ENCODE measurements at places on chromosomes 11 and 22.

- no peak overlapping the region for H3K27ac ChIP-seq
- H3K4me3 ChIP-seq = no peak overlapping the region
- no peaks in the 10 kb centered on the region for H3K4me1 ChIP-seq
Observed at GRCh38 chr11:15750535-15751308, 605.6 kb downstream of the SOX6 start.

DNA sequence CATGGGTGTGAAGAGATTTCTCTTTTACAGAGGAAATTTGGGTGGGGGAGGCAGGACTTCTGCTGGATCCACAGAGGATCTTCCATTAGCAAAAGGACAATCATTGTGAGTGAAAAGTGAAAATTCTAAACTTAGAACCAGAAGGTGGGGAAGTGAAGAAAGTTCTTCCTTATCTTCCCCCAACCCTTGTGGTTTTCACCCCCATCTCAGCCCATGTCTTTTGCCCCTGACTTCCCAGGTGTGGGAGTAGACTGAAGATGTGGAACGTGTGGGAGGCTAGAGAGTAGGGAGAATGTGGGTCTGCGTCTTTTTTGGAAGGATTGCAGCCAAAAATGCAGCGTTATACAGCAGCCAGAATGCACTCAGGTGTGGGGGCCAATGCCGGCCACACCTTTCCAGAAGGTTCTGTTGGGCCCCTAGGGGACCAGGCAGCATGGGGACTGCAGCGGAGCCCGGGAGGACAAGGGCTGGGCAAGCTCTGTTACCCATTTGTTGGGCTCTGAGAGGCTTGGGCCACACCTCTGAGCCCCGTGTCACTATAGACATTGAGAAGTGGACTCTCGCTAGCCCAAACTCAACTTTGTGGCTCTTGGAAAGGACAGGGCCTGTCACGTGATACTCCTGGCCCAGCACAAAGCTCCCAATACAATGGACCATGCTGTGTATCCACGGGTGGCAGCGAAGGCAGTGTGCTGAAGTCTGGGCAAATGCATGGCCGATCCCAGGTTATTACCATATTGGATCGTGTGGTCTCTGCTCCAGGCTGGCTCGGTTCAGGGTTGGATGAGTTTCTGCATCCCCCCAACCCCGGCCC, 32.8 kb upstream of the LINC01488 start:
- H3K4me1 ChIP-seq = peaks cover 10% of the 10 kb centered on the region
- H3K27me3 ChIP-seq = peaks cover 31% of the 10 kb centered on the region
- DNase-seq = no peak
- no peak overlapping the region for H3K4me3 ChIP-seq

GRCh38 chr11:76857781-76858410, 2.8 kb upstream of the ACER3 start:
- peaks cover 17% of the 10 kb centered on the region for H3K4me1 ChIP-seq
- no peak overlapping the region for H3K4me3 ChIP-seq
- H3K27ac ChIP-seq = no peak overlapping the region
- no peaks in the 10 kb centered on the region for H3K27me3 ChIP-seq
- DNase-seq = no peak

- H3K27me3 ChIP-seq = peaks cover 12% of the 10 kb centered on the region
- no peak overlapping the region for H3K27ac ChIP-seq
- H3K4me1 ChIP-seq = no peaks in the 10 kb centered on the region
- H3K36me3 ChIP-seq = no peaks in the 10 kb centered on the region
- DNase-seq = no peak
Observed at GRCh38 chr11:120785576-120785975, 238.3 kb upstream of the TBCEL start.

DNA sequence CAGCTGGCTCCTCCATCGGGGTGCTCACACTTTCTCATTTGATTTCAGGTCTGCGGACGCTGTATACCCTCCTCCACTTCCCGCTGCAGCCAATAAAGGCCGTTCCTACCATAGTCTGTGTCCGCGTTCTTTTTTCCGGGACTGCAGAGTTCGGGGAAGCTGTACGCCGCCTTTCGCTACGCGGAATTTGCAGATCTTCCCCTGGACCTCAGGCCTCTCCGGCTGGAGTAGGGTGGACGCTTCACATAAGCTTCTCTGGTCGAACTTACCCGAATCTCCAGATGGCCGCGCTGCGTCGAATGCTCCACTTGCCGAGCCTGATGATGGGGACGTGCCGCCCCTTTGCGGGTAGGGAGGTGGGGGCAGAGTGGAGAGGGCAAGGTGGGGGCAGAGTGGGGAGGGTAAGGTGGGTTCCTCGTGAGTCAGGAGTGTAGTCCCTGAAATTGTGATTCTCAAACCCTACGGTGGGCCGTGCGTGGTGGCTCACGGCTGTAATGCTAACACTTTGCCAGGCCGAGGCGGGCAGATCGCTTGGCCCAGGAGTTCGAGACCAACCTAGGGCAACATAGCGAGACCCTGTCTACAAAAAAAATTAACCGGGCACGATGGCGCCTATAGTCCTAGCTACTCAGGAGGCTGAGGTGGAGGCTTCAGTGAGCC, 617 bp downstream of the CSKMT start:
- H3K27ac ChIP-seq = peak overlapping the region; percentile 89
- H3K27me3 ChIP-seq = no peaks in the 10 kb centered on the region
- H3K36me3 ChIP-seq = peaks cover 56% of the 10 kb centered on the region
- DNase-seq = peak; percentile 71
- peaks cover 42% of the 10 kb centered on the region for H3K4me1 ChIP-seq
- peak overlapping the region; percentile 93 for H3K4me3 ChIP-seq

GRCh38 chr22:46879083-46879482, 116.6 kb downstream of the TBC1D22A start:
- H3K36me3 ChIP-seq = peaks cover 12% of the 10 kb centered on the region
- peaks cover 10% of the 10 kb centered on the region for H3K4me1 ChIP-seq
- no peak for DNase-seq
- no peaks in the 10 kb centered on the region for H3K27me3 ChIP-seq
- H3K27ac ChIP-seq = no peak overlapping the region

DNA sequence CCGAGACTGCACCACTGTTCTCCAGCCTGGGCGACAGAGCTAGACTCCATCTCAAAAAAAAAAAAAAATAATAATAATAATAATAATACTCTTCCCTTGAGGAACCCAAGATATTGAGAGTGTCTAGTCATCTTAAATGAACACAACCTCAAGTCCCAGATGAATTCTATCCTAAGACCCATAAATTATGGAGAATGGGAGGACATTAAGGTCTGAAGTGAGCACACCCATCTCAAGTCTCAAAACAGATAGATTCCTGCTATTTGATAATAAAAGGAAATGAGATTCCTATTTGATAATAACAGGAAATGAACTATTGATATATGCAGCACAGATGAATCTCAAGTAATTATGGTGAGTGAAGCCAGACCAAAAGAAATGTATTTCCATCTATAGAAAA, 51.5 kb downstream of the MAPK1 start:
- peaks cover 17% of the 10 kb centered on the region for H3K36me3 ChIP-seq
- DNase-seq = no peak
- no peak overlapping the region for H3K4me3 ChIP-seq
- peaks cover 61% of the 10 kb centered on the region for H3K4me1 ChIP-seq
- peak overlapping the region; percentile 31 for H3K27ac ChIP-seq
- H3K27me3 ChIP-seq = no peaks in the 10 kb centered on the region

DNA sequence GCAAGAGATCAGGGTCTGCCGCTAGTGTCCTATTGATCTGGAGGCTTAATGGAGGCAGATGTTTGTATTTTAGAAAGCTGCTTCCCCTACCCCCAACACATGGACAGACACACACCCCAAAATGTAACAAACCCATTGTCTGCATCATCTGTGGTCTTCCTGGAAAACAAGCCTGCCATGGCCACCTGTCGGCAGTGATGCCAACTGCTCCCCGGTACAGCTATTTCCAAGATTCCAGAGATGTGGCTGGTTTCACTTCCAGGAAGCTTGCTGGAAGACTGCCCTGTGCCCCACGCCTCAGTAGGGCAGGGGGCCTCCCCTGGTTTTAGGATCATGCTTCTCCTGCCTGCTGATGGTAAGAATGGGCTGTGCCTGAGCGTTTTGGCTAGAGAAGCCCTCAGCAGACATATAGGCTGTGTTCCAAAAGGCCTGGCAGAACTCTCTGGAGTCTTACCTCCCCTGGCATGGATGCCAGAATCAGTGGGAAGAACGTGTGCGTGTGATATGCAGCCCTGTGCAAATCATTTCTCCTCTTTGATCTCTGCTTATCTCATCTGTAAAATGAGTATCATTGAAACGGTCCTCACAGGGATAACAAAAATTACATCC, 108.6 kb downstream of the FBXO7 start:
- no peaks in the 10 kb centered on the region for H3K36me3 ChIP-seq
- H3K27me3 ChIP-seq = no peaks in the 10 kb centered on the region
- DNase-seq = no peak
- H3K27ac ChIP-seq = no peak overlapping the region

- H3K27ac ChIP-seq = peak overlapping the region; percentile 40
- no peaks in the 10 kb centered on the region for H3K36me3 ChIP-seq
- H3K4me1 ChIP-seq = peaks cover 17% of the 10 kb centered on the region
- DNase-seq = peak; percentile 48
- H3K4me3 ChIP-seq = no peak overlapping the region
Observed at GRCh38 chr11:75383246-75383645, 16.1 kb upstream of the RPS3 start.

GRCh38 chr22:44337678-44338004, 24.9 kb upstream of the SHISAL1 start:
- H3K4me3 ChIP-seq = no peak overlapping the region
- peaks cover 4% of the 10 kb centered on the region for H3K27me3 ChIP-seq
- no peaks in the 10 kb centered on the region for H3K4me1 ChIP-seq
- H3K27ac ChIP-seq = no peak overlapping the region

- H3K27ac ChIP-seq = no peak overlapping the region
- H3K4me1 ChIP-seq = no peaks in the 10 kb centered on the region
- H3K4me3 ChIP-seq = no peak overlapping the region
- peak; percentile 82 for DNase-seq
Observed at GRCh38 chr22:22342697-22343580, 98.4 kb downstream of the VPREB1 start.

DNA sequence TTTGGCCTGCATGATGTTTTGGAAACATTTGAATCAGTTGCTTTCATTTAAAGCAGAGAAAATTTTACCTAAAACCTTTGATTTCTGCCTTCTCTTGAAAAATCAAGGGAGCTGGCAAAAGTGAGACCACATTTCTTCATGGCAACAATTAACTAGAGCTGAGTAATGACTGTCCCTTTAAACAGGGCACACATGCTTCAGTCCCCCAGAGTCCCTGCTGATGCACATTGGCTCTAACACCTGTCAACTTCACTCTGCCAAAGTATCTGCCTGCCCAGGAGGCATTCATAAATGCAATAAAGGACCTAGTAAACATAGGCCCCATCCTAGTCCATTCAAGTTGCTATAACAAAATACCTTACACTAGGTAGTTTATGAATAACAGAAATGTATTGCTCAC, 87.1 kb upstream of the LDLRAD3 start:
- H3K4me1 ChIP-seq = no peaks in the 10 kb centered on the region
- no peak overlapping the region for H3K4me3 ChIP-seq
- H3K36me3 ChIP-seq = no peaks in the 10 kb centered on the region
- DNase-seq = no peak
- H3K27ac ChIP-seq = no peak overlapping the region

DNA sequence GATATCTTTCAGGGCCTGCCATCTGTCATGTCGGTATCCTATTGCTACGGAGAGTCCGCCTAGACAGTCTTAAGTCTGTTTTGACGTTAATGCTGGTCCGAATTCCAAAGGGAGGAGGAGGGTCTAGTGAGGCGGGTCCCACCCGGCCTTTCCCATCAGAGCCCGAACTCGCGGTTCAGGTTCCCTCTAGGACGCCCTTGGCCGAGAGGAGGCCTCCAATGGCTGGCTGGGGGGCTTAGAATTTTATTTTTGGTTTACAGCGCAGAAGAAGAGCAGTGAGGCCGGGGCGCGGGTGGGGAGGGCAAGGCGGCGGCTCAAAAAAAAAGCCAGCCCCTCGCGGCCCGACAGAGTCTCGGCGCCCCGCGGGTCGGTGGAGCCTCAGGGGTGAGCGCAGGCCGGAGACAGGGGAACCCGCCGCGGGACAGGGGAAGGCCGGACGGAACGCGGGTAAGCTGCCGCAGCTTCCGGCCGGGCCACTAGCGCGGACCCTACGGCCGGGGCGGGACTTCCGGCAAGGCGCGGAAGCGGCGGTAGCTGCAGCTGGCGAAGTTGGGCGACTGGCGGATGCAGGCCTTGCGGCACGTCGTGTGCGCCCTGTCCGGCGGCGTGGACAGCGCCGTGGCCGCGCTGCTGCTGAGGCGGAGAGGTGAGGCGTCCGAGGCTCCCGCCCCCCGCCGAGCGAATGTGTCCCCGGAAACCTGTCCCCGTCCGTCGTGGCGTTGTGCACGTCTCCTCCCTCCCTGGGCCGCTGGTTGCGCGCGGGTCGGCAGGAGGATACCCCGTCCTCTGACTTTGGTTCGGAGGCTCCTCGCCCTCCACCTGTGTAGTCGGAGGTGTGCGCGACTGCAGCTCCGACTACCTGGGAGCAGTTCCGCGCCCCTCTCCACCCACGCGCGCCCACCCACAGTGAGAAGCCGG, at the start of gene TRMU:
TSS of gene TRMU (plus strand) at position 514 of the 918 bp plus-strand sequence. CDS start at position 565, 51 bp downstream.
- peak within 1 kb of the TSS; percentile 99 for H3K4me3 ChIP-seq
- peaks cover 40% of the 10 kb centered on the region for H3K36me3 ChIP-seq
- peak within 1 kb of the TSS; percentile 94 for H3K27ac ChIP-seq
- no peaks in the 10 kb centered on the region for H3K27me3 ChIP-seq
- DNase-seq = peak; percentile 86

- H3K27ac ChIP-seq = no peak overlapping the region
- no peaks in the 10 kb centered on the region for H3K27me3 ChIP-seq
- peaks cover 23% of the 10 kb centered on the region for H3K36me3 ChIP-seq
- no peak for DNase-seq
- H3K4me1 ChIP-seq = no peaks in the 10 kb centered on the region
- H3K4me3 ChIP-seq = no peak overlapping the region
Observed at GRCh38 chr22:29787371-29787980, 20.3 kb downstream of the UQCR10 start.

DNA sequence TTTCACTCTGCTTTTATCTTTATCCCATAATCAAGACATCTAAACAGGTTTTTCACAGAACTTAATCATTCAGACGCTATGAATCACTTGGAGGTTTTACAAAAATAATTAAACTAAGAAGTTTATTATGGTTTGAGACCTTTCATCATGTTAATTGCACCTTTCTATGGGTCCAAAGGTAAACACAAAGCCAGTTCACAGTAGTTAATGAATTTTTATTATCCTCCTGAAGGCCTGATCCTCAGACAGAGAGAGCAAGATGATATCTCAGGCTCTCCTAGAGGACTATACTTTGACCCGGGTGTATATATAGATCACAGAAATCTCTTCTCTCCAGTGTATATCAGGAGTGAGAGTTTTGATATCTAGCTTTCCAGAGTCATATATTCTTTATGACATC, 1044.3 kb upstream of the RAG2 start:
- H3K4me1 ChIP-seq = no peaks in the 10 kb centered on the region
- H3K36me3 ChIP-seq = no peaks in the 10 kb centered on the region
- H3K4me3 ChIP-seq = no peak overlapping the region
- no peak for DNase-seq
- H3K27ac ChIP-seq = no peak overlapping the region
- no peaks in the 10 kb centered on the region for H3K27me3 ChIP-seq
